ENCODE measurements at places on chromosomes 3 and 15.

DNA sequence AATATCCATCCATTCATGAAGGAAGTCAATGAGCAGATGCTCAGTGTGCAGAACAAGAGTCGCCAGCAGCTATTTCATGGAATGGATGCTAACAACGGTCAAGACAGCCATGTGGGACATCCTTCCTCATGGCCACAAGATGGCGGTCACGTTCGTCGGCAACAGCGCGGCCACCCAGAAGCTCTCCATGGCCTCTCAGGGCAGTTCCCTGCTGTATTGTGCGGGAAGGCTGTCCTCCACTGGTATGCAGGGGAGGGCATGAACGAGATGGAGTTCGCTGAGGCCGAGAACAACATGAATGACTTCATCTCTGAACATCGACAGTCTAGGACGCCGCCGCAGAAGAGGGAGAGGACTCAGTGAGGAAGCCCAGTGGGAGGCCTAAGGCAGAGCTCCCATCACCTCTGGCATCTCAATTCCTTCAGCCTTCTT lies 208.3 kb downstream of the TJP1 start:
- DNase-seq: no peak

DNA sequence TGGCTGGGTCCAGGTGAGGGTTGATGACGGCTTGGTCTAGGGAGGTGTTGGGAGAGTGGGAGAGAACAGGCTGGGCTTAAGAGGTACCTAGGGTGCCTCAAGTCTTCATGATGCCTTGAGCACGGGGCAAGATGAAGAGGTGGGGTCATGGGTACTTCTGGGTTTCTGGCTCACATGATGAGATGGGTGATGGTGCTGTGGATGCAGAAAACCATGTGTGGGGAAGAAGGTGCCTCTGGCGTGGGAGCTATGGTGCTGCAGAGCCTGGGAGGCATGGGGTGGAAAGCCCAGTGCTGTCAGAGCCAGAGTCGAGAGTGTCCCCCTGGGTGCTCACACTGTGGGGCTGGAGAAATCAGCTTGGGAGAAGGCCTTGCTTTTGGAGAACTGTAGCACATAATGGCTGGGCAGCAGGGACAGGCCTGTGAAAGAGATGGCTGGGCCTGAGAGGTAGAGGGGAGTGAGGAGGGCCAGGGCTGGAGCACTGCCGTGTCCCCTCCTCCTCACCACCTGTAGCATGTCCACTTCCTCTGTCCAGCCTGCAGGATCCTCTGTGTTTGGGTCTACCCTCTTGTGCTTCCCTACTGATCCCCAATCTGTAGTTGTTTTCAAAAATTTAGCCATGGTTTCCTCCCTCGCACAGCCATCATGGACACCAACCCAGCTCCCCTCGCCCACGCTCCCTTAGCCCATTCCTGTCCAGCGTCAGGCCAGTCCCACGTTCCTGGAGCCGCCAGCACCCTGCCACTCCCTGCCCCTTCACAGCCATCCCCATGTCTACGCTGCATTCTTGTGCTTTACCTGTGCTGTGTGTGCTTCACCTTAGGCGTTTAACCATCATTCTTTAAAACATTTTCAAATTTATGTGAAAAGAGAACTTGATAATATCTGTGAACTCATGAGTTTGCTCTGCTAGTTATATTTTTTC lies 132.0 kb downstream of the EEFSEC start:
- no peak for DNase-seq

GRCh38 chr15:76168237-76168984 lies 108.6 kb downstream of the TMEM266 start:
- no peak for DNase-seq

GRCh38 chr15:69631978-69632377 lies 179.4 kb downstream of the RPLP1 start:
- DNase-seq: no peak

GRCh38 chr3:6097556-6097955 lies 763.4 kb upstream of the GRM7 start:
- no peak for DNase-seq

DNA sequence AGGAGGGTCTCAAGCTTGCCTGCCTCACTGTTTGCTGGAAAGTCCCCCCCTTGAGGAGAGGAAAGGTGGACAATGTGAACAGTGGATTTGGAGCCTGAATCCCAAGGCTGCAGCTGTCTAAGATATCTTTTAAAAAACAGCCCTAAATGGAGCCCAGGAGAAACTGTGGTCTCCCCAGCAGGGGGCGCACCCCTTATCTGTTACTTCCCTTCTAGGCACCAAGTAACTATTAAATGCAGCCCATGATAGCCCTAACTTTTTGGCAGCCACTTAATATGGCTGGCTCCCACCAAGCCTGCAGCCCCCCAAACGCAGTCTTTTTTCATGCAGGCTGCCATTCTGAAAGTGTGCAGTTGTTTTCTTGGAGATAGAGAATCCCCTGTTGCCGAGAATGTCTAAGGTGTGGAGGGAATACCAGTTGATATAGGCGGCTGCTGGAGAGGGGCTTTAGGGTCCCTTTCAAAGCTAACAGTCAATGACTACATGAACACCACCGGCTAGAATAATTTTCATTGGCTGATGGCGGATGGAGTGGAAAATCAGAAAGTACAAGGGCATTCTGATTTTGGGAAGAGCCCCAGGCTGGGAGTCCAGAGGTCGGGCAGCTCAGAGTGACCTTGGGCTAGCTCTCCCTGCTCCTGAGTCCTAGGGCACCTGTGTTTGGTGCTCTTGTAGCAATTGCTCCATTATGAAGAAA lies 1.3 kb downstream of the RHCG start:
- peak; percentile 16 for DNase-seq

DNA sequence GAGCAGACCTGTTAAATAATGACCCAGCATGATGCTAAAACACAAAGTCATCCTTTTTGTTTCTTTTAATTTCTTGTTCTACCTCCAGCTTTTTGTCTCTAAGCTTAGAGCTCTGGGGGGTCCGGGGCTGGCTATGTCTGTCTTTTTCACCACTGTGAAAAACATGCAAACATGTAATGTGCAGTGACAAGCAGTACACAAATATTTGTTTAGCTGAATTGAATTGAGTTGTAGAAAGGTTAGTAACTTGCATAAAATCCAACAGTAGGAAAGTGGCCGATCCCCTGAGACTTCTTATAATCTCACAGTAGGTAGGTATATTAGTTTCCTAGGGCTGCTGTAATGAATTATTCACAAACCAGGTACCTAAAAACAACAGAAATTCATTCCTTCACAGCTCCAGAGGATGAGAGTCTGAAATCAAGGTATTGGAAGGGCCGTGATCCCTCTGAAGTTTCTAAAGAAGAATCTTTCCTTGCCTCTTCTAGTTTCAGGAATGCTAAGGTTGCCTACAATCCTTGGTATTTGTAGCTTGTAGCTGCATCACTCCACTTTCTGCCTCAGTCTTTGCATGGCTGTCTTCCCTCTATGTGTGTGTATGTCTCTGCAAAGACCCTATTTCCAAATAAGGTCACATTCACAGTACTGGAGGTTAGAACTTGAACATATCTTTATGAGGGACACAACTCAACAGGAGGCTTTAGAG lies 32.7 kb downstream of the ARL14 start:
- DNase-seq: no peak

DNA sequence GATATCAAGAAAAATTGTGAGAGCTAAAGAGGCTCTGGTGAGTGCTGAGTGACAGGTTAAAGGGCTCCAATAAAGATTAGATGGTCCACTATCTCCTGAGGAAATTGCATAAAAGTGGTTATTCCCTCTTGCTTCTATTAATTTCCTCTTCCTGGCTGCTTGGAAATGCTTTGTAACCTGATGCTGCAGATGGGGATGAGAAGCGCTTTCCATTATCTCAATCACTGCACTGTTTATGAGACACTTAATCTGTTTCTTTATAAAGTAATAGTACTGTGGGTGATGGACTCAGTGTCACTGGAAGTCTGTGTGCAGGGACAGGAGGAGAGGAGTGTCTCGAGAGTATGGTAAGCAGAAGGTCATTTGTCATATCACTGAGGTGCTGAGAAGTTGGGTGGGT lies 305.3 kb downstream of the EPHB1 start:
- no peak for DNase-seq

- no peak for DNase-seq
These were observed 47.9 kb downstream of the SEMA3G start for GRCh38 chr3:52396907-52397591.

- no peak for DNase-seq
These were observed 1.4 kb downstream of the CYFIP1 start for GRCh38 chr15:22978691-22979237.

DNA sequence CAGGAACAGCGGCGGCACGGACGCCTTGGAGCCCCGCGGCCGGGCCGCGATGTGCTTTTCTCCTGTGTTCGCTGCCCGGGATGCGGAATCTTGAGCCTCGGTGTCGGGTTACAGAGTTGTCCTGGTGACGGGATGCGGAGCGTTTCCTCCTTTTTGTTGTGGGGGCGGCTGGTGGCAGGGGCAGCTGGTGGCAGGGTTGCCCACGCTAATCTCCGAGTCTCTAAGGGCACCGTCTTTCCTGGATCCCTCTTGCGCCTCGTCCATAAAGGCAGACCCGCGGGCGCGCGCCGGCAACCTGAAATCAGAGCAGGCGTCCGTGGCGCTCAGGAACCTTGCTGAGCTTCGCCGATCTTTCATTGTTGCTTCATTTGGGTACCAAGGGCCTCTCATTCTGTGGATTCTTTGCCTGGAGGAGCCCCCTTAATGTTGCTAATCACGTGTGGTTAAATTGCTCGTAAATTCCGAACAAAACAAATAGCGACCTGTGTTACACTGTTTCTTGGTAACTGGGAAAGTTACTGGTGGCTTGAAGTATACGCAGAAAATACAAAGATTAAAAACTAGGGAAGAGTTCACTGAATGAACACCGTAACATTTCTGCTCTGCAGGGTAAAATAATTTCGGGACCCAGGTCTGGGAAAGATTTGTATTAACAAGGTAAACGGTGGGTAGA lies 844 bp upstream of the PFN2 start:
- no peak for DNase-seq

- peak; percentile 98 for DNase-seq
These were observed at the start of gene MANF for GRCh38 chr3:51384726-51385473. TSS of gene MANF (plus strand) at chr3:51385291. CDS start at chr3:51385343, 52 bp downstream.

GRCh38 chr3:61591300-61591699 lies 29.9 kb downstream of the PTPRG start:
- no peak for DNase-seq

DNA sequence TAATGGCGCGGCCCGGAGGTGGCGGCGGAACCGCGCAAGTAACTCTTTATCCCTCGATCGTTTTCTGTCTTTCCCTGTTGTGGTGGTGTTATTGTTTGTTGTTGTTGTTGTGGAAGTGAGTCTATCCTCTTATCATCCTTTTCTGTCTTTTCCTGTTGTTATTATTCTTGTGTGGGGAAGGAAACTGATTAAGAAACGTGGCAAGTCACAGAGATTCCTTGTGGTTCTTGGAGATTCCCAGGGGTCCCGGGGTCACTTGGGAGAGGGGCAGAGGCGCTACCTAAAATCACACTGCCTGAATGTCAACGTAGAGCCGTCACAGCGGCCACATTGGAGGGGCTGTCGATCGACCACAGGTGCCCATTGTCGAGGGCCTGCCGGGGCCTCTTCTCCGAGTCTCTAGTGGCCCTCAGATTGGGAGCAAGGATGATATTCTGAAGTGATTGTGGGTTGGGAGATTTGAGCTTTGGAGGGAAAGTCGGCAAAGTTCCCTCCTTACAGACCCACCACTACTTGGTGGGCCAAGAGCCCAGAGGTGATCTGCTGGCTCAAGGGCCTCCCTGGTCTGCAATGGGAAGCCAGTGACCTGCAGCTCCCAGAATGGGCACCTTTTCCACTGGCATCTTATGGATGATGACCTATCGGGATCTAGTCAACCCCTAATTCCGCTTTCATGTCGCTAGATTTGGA lies 790 bp downstream of the PARP14 start:
- peak; percentile 24 for DNase-seq

- DNase-seq: peak; percentile 96
These were observed 211.1 kb upstream of the GADL1 start for GRCh38 chr3:31105438-31106077.

DNA sequence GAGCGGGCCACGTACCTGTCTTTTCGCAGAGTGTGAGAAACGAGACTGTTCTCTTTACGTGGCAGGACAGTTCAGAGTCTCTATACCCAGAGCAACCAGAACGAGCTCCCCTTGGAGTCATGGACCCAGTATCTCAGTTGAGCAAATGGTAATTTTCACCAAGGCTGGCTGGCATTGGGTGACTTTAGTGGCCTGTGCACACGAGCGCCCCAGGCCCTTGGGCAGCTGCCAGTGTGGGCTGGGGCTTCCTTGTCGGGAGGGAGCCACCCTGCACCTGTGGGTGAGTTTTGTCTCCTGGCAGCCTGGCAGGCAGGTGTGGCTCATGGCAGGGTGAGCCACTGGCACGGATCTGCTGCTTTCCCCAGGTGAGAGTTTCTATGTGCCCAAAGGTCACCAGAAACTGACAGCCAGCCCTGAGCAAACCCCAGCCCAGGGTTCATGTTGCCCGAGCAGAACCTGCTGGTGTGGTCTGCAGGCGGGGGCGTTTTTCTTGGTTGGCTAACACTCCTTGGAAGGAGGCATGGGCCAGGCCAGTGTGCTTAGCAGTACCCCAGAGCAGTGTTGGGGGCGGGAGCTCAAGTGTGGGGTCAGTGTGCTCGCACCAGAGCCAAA lies 135.0 kb downstream of the TJP1 start:
- DNase-seq: no peak

DNA sequence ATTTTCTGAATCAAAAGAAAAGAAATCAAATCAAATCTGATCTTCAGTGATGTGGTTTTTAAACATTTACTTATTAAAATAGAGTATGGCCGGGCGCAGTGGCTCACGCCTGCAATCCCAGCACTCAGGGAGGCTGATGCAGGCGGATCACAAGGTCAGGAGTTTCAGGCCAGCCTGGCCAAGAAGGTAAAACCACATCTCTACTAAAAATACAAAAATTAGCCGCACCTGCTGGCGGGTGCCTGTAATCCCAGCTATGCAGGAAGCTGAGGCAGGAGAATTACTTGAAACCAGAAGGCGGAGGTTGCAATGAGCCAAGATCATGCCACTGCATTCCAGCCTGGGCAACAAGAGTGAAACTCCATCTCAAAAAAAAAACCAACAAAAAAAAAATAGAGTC lies 169.1 kb downstream of the ULK4 start:
- no peak for DNase-seq

GRCh38 chr3:127015282-127016042 lies 32.5 kb downstream of the PLXNA1 start:
- DNase-seq: no peak

DNA sequence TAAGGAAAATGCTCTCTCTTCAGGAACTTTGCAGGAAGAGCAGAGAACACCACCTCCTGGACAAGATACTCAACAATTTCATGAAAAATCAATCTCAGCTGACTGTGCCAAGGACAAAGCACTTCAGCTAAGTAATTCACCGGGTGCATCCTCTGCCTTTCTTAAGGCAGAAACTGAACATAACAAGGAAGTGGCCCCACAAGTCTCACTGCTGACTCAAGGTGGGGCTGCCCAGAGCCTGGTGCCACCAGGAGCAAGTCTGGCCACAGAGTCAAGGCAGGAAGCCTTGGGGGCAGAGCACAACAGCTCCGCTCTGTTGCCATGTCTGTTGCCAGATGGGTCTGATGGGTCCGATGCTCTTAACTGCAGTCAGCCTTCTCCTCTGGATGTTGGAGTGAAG lies 200.5 kb downstream of the AKAP13 start:
- DNase-seq: no peak

DNA sequence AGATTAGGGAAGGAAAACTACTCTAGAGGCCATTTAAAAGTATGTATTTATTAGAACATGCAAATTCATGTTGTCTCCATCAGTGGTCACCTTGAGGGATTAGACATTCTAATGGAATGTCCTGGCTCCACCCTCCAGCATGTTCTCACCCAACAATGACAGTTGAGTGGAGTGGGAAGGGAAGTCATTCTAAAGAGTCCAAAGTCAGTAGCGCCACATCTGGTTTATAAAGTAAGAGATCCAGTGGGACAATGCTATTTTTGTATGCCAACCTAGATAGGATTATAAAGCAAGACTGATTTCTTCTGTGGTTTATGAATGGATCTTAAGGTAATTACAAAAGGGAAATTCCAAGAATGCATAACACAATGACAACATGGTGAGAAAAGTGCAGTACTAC lies 33.3 kb downstream of the SLC24A1 start:
- peak; percentile 71 for DNase-seq
